Stimulated activated CD4-positive, alpha-beta T cell treated with anti-CD3 and anti-CD28 coated beads, Interleukin-15, amount 100 ng/mL, for 24 hours (primary cell): ENCODE measurements at places on chromosomes 5 and 9.

GRCh38 chr9:122403381-122404000, 32.7 kb downstream of the PTGS1 start:
- DNase-seq = no peak

DNA sequence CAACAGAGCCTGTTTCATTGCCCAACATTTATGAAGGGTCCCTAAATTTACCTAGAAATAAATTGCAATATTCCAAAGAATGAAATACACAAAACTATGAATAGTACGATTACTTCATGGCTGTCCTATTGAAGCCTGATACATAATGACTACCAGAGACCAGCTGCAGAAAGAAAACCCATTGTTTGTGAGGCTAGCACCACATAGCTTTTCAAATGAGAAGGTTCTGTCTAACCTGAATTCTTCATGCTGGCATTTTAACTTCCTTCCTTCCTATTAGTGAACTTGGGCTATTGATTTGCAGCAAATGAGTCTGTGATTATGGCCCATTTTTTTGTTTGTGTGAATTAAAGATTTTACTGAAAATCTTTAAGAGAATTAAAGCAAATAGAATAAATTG, 47.3 kb downstream of the MEGF10 start:
- DNase-seq = no peak

DNA sequence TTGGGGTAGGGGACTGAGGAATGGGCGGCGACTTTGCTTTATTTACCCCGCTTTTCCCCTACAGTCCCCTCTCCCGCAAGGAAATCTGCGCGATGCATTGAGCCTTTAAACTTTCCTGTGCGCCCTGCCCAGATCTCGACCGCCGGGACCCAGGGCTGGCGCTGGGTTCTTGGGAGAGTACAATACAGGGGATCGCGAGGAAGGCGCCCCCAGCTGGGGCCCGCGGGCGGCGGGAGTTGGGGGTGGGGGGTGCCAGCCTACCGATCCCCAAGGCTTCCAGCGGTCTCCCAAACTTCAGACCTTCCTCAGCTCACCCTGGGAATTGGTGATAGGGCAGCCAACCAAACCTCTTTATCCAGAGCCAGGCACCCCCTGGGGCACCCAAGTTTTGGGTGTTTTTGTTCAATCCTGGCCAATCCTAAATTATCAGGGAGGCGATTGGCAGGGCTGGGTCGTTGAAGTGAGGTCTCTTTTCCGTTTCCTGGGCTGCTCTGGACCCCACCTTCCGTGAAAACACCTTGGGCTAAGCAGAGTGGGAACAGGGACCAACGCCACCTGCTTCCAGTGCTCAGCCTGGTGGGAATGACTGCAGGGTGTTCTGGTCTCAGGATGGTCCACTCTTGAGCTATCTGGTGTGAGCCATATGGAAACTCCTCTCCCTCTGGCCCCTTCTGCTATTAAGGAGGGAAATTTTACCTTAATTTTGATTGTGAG, 51.4 kb upstream of the DAB2IP start:
- DNase-seq = no peak

DNA sequence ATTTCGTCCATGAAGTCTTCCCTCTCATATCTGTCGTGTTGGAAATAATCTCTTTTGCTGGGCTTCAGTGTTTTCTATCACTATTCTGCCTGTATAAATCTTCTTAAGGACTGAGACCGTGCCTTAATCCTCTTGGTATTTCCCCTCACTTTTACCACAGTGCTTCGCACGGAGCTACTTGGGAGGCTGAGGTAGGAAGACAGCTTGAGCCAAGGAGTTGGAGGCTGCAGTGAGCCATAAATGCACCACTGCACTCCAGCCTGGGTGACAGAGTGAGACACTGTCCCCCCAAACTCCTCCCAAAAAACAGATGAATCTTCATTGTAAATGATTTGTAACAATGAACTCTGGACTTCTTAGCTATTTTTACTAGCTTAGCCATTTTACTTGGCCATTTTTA, 57.8 kb downstream of the PHAX start:
- no peak for DNase-seq

GRCh38 chr9:125434986-125435775, 173.6 kb downstream of the GAPVD1 start:
- DNase-seq = no peak
